ENCODE measurements at places on chromosomes 3 and 15. TPM values are rescaled to one million over a fixed set of nuclear protein-coding genes. Genes with fewer than 3 reads are reported as not detected.

The ITIH1 gene
- 0.12 TPM for total RNA-seq

The CLEC3B gene
- total RNA-seq, result 3.1 TPM

The SLCO3A1 gene
- total RNA-seq, result 23.6 TPM

The IQCF5 gene
- not detected for total RNA-seq

The GOLGA8T gene
- not detected for total RNA-seq

The ENTPD3 gene
- total RNA-seq, result 9.2 TPM

The DPPA2 gene
- total RNA-seq, result not detected

The KLF13 gene
- total RNA-seq, result 42.7 TPM

The PLD1 gene
- total RNA-seq, result 74.3 TPM

The NPAP1 gene
- total RNA-seq, result not detected
